ENCODE measurements at places on chromosomes 5 and 9.

DNA sequence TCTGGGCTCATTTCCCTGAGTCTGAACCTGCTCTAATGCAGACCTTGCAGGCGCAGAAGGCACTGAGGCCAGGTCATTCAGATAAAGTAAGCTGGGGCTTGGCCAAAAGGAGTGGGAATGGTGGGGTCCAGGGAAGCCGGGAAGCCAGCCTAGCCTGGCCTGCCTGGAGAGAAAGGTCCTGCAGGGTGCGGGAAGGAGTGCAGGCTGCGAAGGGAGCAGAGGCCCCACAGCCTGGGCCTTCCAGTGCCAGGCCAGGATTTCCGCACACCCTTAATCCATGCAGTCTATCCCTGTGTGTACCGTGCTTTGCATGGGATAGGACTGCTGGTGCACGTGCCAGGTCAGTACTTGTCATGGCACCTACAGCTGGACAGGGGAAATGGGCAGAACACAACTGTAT, 3.6 kb upstream of the STING1 start:
- no peak for DNase-seq

GRCh38 chr9:30172206-30172605, 2212.2 kb upstream of the ACO1 start:
- DNase-seq = no peak

DNA sequence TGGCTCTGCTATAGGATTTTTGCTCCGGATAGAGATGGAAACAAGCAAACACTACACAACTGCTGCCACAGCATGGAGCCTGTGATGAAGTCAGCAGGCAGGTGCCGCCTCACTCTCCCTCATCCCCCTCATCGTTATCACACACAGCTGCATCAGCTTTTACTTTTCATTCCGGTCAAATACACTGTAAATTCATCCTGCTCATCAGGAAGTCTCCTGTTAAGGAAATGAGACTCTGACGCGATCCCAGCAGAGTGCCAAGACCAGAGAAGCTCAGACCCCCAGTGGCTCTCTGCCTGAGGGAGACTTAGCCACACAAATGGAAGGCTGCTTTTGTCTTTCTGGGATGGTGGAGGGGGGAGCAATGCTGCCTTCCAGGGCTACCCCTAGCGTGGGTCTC, 270.2 kb downstream of the ELAVL2 start:
- no peak for DNase-seq

- DNase-seq = no peak
Observed at GRCh38 chr5:59840200-59840601, 53.3 kb downstream of the PDE4D start.

- DNase-seq = no peak
Observed at GRCh38 chr5:10756549-10756948, 4.5 kb downstream of the DAP start.

DNA sequence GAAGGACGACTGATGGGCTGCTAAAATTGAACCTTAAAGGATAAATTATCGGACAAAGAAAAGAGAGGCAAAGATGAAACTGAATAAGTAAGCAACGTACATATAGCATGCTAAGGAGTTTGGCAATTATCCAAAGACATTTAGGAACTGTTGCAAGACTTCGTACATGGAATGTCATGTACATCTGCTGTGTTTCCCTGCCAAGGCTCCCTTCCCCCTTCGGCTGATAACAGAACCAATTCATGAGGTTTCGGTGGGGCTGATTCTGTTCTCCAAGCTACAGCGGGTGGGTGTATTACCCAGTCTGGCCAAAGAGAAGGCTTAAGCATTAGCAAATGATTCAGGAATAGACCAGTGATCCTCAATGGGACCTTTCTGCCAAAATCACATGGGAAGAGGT, 190.9 kb upstream of the FREM1 start:
- no peak for DNase-seq

GRCh38 chr5:95841914-95842812, 19.6 kb upstream of the GLRX start:
- no peak for DNase-seq

GRCh38 chr5:139822553-139823425, 27.2 kb downstream of the PSD2 start:
- DNase-seq = no peak

DNA sequence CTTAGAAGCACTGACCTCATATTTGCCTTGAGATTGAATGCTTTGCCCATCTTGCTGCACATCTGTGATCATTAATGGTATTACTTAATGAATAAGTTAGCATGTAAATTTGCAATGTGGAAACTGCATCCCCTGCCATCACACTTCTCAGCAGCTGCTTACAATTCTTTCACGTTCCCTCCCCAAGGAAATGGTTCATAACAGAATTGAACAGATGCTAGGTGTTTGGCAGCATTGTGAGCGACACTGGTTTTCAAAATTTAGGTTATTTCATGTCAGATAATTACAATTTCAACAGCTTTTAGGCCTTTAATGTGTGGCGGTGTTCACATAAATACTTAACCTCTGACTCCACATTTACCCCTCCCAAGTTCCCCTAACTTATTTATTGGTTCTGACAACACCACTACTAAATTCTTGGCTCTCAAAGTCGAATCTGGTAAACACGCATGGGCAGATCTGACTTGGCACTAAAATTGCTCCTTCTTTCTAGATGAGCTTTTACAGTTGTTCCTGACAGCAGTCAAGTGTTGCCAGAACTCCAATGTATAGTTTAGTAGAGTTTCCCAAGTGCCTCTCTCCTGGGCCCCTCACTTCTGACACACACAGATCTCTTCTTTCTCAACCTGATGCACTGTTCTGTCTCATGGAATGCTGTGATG, 46.8 kb downstream of the SLC1A3 start:
- no peak for DNase-seq

DNA sequence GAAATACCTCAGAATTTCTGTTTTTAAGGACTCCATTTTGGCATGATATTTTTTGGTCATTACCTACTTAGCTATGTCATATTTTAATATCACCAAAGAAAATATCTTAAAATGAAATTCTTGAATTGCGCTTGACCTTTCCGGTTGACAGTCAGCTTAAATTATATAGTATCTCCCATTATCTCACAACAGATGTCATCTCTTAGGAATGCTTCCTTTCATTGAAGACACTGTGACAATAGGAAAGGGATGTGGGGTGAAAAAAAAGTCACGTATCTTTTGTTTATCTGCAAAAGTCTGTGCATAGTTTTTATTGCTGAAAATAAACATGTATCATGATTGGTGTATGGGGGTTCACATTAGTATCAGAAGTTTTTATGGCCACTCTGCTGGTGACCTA, 105.8 kb downstream of the INVS start:
- DNase-seq = no peak

- DNase-seq = no peak
Observed at GRCh38 chr5:79791843-79792242, 102.2 kb downstream of the CMYA5 start.

DNA sequence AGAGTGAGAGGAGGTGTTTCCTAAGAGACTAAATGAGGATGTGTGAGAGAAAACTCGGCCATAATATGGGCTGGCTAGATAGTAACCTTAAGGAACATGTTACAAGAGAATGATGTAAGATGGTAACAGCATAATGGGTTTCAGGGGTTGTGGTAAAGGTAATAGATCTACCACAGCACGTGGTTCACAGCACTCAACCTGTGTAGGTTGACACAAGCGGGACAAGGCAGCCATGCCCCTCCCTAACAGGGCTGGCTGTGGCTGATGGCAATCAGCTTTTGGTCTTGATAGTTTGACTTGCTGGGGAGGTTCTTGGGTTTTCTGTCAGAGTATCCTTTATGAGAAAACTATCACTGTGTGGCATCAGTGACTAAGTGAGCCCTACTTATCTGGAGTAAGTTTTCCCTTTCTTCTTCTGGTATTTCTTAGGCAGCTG, 138.6 kb downstream of the TRIO start:
- DNase-seq = no peak

- no peak for DNase-seq
Observed at GRCh38 chr5:148014276-148014675, 49.5 kb upstream of the SPINK5 start.

DNA sequence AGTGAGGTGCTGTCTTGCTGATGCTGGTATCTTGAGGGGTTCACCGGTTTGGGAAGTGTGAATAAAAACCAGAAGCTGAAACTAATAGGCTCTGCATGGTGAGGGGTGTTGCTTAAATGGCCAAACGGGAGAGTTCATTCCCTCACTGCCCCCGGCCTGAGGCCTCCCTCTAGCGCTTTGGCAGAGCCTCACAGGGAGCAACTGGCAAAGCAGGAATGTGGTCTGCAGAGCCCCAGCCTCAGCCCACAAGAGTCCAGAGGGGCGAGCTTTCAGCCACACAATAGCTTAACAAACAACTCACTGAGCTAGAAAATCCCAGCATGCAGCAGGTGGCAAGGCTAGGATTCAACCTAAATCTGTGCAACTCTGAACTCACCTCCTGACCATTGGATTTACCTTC, 234.8 kb downstream of the MED10 start:
- DNase-seq = no peak

- no peak for DNase-seq
Observed at GRCh38 chr9:95088421-95089161, 228.9 kb downstream of the FANCC start.

- DNase-seq = no peak
Observed at GRCh38 chr5:154199263-154199662, 8.7 kb downstream of the GALNT10 start.

GRCh38 chr5:28110781-28111180, 1072.4 kb upstream of the CDH9 start:
- no peak for DNase-seq

DNA sequence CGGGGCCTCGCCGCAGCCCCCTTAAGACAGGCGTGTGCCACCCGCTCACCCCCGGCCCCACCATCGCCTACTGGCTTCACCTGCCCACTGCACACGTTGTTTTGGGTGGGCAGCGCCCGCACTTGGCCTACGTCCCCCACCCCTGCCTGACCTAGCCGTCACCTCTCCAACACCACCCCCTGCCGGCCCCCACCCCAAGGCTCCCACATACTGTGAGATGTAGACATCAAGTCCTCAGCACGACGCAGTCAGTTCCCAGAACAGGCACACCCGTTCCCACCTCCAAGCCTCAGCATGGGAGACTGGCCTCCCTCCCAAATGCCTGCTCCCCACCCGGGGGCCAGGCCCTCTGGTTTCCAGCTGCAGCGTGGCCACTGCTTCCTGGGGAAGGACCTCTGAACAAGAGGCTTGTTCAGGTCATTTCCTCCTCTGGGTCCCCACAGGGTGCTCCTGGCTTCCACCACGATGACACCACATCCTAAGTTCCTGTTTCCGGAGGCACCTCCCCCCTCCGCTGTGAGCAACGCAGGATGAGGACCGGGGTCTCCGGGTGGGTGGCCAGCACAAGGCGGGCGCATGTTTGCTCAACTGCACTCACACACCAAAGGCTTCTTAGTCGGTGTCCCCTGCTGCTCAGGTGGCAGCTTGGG, 11.3 kb downstream of the DBN1 start:
- DNase-seq = no peak

DNA sequence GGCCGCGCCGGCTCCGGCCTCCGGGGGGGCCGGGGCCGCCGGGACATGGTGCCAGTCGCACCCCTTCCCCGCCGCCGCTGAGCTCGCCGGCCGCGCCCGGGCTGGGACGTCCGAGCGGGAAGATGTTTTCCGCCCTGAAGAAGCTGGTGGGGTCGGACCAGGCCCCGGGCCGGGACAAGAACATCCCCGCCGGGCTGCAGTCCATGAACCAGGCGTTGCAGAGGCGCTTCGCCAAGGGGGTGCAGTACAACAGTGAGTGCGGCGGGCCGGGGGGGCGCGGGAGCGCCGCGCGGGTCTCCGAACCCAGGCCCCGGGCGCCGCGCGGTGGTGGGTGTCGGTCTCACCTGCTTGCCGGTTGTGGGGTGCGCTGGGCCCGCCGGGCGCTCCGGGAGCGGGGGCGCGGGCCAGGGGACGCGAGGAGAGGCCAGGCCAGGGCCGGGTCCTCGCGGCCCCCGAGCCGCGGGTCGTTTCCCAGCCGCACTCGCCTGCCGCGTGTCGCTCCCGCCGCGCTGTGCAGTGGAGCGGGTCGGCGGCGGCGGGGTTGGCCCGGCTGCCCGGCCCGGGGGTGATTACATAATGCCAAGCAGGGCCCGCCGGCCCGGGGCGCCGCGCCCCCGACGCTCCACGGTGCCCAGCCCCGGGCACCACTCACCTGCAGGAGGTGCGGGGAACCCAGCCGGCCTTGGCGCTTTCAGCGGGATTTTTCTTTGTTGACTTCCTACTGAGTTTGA, 492 bp downstream of the RABL6 start:
- DNase-seq = no peak

DNA sequence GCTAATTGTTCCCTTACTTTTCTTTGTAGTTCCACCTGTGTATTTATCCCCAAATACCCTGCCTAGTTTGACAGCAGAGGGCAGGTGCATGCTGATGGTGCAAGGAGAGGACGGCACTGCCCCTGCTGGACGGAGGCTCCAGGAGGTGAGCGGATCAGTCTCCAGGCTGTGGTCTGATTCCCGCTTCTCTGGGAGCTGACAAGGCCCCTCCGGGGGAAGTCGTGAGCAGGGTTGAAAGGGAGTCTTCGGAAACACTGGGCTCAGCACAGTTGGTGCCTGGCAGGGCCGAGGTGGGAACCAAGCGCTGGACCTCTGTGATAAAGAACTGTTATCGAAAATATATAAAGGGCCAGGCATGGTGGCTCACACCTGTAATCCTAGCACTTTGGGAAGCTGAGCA, 52.9 kb downstream of the RASGEF1C start:
- no peak for DNase-seq

DNA sequence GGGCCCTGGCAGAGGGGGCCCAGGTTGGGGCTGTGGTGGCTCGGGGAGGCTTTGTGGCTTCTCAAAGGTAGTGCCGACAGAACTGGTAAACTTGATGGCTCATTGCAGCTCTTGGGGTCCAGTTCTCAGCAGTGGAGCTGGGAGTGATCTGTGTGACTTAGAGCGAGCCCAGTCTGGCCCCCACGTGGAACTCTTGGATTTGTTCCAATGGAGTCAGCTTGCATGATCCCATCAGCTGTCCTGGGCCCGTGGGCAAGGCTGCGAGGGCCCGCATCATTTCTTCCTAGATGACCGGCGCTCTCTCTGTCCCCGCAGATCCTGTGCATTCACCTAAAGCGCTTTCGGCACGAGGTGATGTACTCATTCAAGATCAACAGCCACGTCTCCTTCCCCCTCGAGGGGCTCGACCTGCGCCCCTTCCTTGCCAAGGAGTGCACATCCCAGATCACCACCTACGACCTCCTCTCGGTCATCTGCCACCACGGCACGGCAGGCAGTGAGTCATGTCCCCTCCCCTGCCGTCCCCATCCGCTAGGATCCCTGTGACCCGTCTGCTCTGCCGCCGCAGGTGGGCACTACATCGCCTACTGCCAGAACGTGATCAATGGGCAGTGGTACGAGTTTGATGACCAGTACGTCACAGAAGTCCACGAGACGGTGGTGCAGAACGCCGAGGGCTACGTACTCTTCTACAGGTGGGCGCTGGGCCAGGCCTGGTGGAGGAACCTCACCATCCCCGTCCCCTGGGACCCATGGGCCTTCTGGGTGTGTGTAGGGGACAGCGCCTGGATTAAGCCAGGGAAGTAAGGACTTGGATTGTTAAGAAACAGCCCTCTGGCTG, 39.2 kb downstream of the USP20 start:
- no peak for DNase-seq

GRCh38 chr5:71740015-71740753, 21.1 kb downstream of the CARTPT start:
- no peak for DNase-seq
